Smooth muscle cell of the pulmonary artery (primary cell): ENCODE measurements at places on chromosomes 5 and 9. TPM values are rescaled to one million over a fixed set of nuclear protein-coding genes. Genes with fewer than 3 reads are reported as not detected.

The HSPB3 gene
- 0.85 and 0.86 TPM in 2 replicates for total RNA-seq

The BTNL9 gene
- not detected in 2 replicates for total RNA-seq

The IL5 gene
- not detected in 2 replicates for total RNA-seq

The HIGD2A gene
- 41.9 and 44.1 TPM in 2 replicates for total RNA-seq

The PPP3R2 gene
- not detected in 2 replicates for total RNA-seq

The TERT gene
- total RNA-seq, result not detected in 2 replicates

The GNPDA1 gene
- 58.3 and 95.6 TPM in 2 replicates for total RNA-seq

The HDHD3 gene
- total RNA-seq, result 9.3 and 9.6 TPM in 2 replicates

The ITGA1 gene
- 67.4 and 157 TPM in 2 replicates for total RNA-seq

The ORM2 gene
- not detected in 2 replicates for total RNA-seq

The SLC6A18 gene
- not detected in 2 replicates for total RNA-seq

The PPP1R2B gene
- total RNA-seq, result 0.03 and 0.07 TPM in 2 replicates

The PTPA gene
- 137 and 202 TPM in 2 replicates for total RNA-seq

The JAK2 gene
- total RNA-seq, result 19.7 and 20.7 TPM in 2 replicates

The RPS23 gene
- total RNA-seq, result 1,788 and 2,435 TPM in 2 replicates

The PPIC gene
- total RNA-seq, result 77.2 and 93.4 TPM in 2 replicates

The NIPAL4 gene
- 0.07 TPM in 2 replicates for total RNA-seq

The SPOCK1 gene
- total RNA-seq, result 305 and 1,070 TPM in 2 replicates

The PDE6A gene
- not detected in 2 replicates for total RNA-seq

The HCN1 gene
- under 0.01 and 0.03 TPM in 2 replicates for total RNA-seq

The C5orf63 gene
- 1.6 and 2.4 TPM in 2 replicates for total RNA-seq

The GRXCR2 gene
- not detected in 2 replicates for total RNA-seq
